RKO (cell line): ENCODE measurements at places on chromosomes 4 and X.

- no peak for DNase-seq
Measured at GRCh38 chr4:105509714-105510113, 35.9 kb upstream of the PPA2 start.

- no peak for DNase-seq
Measured at GRCh38 chr4:10160281-10160856, 43.8 kb upstream of the WDR1 start.

- no peak for DNase-seq
Measured at GRCh38 chr4:86108137-86108536, 251.7 kb downstream of the MAPK10 start.

DNA sequence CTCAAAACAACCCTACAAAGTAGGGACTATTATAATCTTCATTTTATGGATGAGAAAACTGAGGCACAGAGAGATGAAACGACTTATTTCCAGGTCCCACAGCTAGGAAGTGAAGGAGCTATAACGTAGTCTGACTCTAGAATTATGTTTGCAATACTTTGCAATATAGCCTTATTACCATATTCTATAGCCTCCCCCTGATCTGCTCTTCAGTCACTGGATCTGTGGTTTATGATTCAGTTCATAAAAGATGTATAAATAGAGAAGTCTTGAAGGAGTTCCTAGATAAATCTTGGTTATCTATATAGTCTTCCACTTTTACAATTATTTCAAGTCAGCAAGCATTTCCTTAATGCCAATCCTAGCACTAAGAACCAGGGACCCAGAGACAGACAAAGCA, 57.5 kb downstream of the OPHN1 start:
- DNase-seq: no peak

GRCh38 chrX:46366381-46367207, 178.6 kb downstream of the ZNF674 start:
- no peak for DNase-seq

GRCh38 chr4:15652191-15652590, 3.0 kb downstream of the FBXL5 start:
- no peak for DNase-seq
